Fibroblast of skin of left biceps (primary cell): ENCODE measurements at places on chromosomes 3 and 15.

- no peak for DNase-seq
These were observed 5.3 kb downstream of the CCR5AS start for GRCh38 chr3:46401579-46401978.

DNA sequence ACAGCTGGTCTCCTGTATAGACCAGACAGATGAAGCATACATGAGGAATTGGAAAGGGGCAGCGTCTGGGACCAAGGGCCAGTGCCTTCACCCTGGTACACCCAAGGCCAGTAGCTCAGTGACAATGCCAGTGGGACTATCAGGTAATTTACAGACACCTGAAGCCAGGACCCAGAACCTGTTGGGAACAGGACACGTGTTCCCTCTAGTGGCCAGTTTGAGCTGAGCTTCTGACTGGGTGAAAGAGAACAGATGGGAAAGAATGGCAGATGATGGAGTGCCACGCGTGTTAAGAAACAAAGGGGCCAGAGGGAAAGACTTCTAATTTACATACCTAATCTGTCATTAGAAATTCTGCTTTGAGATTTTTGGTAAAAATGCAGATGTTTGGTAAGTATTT lies 5.1 kb upstream of the SLC25A38 start:
- no peak for DNase-seq

GRCh38 chr15:85329561-85330422 lies 50.6 kb upstream of the AKAP13 start:
- DNase-seq = no peak

DNA sequence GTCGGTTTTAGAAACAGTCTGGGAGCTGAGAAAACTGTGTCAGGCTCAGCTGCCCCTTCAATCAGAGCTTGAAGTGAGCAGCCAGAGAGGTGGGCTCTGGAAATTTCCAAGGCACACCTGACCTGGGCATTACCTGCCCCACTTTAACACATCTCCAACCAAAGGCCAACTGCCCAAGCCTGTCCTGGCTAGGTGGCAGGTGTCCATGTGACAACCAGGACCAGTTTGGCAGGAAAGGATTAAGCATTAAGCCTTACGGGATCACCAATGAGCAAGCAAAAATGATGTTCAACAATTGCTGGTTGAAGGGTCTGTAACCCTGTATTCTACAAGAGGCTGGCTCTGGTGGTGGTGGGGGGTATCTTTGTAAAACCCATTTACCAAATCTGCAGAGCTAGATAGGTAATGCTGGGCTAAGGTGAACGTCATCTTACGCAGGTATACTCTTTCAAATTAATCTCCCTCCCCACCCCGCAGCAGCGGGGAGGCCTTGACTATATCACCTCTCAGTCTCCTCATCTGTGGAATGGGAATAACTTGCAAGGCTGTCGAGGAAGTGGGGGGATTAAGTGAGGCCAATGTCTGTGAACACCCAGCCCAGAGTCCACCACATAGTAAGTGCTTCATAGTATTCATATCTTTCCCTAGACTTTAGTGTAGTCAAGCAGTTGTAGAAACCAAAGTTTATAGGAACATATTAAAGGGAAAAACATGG lies 183.2 kb downstream of the MEGF11 start:
- no peak for DNase-seq

DNA sequence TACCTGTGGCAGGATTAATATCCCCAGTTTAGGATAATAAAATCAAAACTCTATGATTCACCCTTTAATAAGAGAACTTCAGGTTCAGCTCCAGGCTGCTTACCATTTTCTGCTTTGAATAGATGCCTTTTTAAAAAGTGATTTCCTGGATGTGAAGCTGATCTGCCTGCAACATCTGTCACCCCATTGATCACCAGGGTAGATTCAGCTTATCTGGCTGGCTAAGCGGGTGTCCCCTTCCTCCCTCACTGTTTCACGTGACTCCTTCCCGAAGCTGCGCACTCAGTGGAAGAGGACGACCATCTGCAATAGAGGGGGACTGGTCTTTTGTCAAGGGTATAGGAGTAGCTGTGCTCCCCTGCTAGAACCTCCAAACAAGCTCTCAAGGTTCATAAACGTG lies 128.1 kb downstream of the IL1RAP start:
- DNase-seq = no peak

DNA sequence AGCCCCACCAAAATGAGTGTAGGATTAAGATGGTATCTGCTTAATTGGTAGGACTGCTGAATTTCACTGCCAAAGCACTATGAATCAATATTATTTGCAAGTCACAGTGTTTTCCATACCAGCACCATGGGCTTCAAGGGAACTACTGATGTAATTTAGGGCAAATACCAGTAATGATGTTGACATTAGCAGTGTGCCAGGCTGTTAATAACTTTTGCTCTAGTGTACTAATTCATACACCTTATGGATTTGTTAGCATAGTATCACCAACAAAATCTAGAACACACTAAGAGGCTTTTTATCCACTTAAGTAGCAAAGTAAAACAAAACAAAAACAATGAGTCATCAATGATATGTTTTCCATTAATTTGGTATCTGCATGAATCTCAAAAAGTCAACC lies 888.2 kb downstream of the CADM2 start:
- no peak for DNase-seq

DNA sequence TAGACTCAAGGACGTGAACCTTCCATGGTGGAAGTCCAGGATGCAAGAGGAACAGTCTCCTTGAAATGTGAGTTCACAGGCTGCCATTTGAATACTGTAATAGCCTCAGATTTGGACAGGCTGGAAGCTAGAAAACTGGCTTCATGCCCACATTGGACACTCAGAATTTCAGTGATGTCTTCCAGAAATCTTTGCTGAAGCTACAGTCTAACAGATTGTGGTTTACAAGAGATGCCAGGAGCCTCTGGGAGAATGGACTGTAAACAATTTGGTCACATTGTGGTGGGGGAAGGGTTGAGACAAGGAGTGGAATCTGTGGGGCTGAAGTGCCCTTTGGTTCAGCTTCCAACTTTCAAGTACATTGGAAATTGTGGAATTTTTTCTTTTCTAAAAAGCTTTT lies 252.0 kb upstream of the PROK2 start:
- no peak for DNase-seq

DNA sequence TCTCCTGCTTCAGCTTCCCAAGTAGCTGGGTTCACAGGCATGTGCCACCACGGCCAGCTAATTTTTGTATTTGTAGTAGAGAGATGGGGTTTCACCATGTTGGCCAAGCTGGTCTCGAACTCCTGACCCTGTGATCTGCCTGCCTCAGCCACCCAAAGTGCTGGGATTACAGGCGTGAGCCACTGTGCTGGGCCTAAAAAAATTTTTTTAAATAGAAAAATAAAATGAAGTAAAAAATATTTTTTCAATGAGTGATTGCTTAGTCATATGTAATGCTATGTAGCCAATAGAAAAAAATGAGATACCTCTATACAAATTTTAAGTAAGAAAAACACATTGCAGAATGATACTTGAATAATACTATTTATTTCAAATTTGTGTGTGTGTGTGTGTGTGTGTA lies 27.9 kb upstream of the SLC30A4 start:
- peak; percentile 22 for DNase-seq

GRCh38 chr3:9473496-9474065 lies 76.2 kb downstream of the SETD5 start:
- peak; percentile 4 for DNase-seq

- no peak for DNase-seq
These were observed 63.8 kb downstream of the LPP start for GRCh38 chr3:188217726-188218125.

DNA sequence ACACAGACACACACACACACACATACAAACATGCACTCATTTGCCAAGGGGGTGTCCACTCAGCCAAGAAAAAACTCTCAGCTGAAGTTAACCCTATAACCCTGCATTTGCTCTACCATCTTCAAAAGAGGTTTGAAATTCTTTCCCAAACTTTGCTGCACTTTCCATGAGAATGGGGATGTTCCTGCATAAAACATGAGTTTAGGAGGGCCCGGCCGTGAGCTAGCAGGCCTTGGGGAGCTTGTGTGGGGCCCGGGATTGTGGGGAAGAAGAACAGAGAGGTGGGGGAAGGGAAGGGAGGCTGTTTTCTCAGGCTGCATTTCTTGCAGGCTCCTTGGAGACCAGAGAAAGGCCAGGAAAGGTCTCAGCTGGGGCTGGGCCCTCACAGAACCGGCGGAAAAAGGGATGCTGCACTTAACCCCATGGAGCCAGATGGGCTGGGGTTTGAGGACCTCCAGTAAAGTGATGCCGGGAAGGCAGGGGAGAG lies 40.8 kb downstream of the SEMA5B start:
- no peak for DNase-seq

GRCh38 chr3:39631136-39631535 lies 163.7 kb downstream of the MOBP start:
- DNase-seq = no peak

DNA sequence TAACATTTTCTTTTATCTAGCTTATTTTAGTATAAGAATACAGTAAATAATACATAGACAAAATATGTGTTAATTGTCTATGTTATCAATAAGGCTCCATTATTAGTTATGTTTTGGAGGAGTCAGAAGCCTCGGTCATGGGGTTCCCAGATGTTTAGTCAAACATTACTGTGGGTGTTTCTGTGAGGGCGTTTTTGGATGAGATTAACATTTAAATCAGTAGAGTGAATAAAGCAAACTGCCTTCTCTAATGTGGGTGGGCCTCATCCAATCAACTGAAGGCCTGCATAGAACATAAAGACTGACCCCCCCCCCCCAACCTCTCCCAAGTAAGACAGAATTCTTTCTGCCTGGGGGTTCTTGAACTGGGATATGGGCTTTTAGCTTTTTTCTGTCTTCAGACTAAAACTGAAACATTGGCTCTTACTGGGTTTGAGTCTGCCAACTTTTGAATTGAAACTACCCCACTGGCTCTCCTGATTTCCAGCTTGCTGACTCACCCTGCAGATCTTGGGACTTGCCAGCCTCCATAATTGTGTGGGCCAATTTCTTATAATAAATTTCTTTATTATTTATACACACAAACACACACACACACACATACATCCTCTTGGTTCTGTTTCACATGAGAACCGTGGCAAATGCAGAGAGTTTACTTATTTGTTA lies 192.0 kb downstream of the TPRG1 start:
- no peak for DNase-seq

- no peak for DNase-seq
These were observed 84.9 kb downstream of the SMAD6 start for GRCh38 chr15:66786708-66787488.

DNA sequence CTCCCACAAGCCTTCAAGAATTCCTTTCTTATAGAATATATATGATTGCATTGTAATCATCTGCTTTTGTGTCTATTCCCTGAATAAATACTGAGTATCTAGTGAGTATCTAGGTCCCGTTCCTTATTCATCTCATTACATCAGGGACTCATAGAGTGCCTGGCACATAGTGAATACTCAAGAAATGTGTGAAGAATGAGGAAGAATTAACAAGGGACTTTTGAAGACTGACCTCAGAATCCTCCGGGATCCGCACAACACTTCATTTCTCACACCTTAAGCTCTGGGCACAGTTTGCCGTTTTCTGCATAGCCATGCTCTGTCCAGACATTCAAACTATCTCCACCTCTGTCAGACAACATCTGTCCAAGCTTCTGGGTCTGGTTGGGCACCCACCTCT lies 108.8 kb downstream of the STAC start:
- DNase-seq = no peak

- no peak for DNase-seq
These were observed 241.1 kb upstream of the ICE2 start for GRCh38 chr15:60720086-60720485.
